ENCODE measurements at places on chromosomes 1 and 21. TPM values are rescaled to one million over a fixed set of nuclear protein-coding genes. Genes with fewer than 3 reads are reported as not detected.

The MROH7 gene
- not detected for total RNA-seq

The MROH9 gene
- not detected for total RNA-seq

The DISP3 gene
- total RNA-seq, result under 0.01 TPM

The MEX3A gene
- total RNA-seq, result 3.4 TPM

The LAX1 gene
- not detected for total RNA-seq

The TAS1R2 gene
- total RNA-seq, result not detected

The MYCL gene
- 0.44 TPM for total RNA-seq

The KCNN3 gene
- 0.99 TPM for total RNA-seq

The SLC44A5 gene
- 2.2 TPM for total RNA-seq

The TCHHL1 gene
- total RNA-seq, result not detected

The PPIAL4G gene
- total RNA-seq, result not detected

The ADAMTS4 gene
- total RNA-seq, result 7.1 TPM

DNA sequence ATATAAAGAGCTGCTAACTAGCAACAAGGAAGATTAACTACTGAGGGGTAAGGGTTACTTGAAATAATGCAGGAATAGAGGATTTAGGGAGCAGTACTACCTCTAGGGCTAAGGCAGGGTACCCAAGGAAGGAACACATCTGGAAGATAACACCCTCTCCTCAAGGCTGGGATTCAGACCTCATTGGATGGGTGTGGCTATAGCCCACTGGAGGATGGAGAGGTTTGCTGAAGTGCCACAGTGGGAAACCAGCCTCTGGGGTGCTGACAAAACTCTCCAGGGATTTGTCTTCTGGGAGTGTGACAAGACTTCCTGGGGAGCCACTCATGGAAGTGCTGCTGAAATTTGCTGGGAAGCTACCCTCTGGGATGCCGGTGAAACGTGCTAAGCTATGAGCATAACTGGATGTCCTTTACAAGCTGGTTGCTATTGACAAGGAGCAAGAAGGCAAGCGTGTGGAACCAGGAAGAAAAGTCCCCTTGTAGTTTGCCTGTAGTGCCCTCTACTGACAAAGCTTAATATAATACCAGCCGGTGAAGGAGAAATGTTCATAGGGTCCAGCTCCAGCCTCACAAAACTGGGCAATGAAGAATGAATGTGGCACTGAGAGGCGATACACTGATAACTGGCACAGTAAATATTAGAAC lies 122.8 kb upstream of the USP24 start:
- peak; percentile 59 for DNase-seq

DNA sequence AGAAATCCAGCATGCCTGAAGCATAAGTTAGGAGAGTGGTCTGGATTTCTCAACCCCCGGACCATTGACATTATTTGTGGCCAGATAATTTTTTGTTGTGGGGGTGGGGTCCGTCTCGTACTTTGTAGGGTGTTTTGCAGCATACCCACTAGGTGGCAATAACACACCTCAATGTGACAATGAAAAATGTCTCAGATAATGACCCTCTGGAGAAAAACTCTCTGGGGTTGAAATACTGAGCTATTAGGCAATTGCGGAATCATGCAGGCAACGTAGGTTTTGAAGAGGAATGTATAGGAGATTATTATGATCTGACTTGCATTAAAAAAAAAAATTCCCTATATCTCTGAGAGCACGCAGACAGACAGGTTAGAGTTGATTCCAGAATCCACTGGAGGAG lies 25.3 kb upstream of the RRP15 start:
- peak; percentile 42 for DNase-seq

- DNase-seq, result no peak
Observed at GRCh38 chr1:150954708-150955107, 19.9 kb downstream of the CERS2 start.

DNA sequence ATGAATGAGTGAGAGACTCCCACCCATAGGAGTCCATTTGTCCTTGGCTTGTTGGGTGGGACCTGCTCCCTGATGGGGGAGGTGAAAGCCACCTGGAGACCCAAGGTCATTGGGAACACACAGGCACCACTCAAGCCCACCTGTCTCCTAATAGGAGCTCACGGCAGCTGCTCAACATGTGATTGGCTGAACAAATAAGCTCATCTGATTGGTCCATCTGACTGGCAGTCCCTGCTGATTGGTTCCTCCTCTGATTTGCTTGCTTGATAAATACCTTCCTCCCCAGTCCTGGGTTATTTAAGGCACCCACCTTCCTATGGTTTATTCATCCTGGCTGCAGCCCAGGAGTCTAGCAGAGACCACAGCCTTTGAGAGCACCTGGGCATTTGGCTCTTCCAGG lies 502.9 kb downstream of the PTPRU start:
- DNase-seq, result no peak

GRCh38 chr1:154760469-154760933 lies 109.6 kb downstream of the KCNN3 start:
- DNase-seq, result no peak

DNA sequence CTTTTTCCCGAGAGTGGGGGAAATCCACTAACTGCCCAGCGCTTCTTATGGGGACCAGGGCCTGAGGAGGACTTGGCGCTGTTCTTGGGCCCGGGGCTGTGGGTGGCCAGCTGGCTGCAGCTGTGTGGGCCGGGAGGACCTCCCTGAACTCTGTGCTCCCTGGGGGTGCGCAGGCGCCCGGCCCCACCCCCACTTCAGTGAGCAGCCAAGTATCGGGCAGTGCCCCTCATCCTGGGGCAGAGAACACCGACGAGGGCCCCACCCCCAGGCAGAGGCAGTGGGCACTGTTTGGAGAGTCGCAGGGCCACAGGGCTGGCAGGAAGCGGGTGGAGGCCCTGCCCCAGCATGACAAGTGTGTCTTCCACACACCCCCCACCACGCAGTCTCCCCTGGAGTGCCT lies 32.5 kb upstream of the SLC19A1 start:
- no peak for DNase-seq

DNA sequence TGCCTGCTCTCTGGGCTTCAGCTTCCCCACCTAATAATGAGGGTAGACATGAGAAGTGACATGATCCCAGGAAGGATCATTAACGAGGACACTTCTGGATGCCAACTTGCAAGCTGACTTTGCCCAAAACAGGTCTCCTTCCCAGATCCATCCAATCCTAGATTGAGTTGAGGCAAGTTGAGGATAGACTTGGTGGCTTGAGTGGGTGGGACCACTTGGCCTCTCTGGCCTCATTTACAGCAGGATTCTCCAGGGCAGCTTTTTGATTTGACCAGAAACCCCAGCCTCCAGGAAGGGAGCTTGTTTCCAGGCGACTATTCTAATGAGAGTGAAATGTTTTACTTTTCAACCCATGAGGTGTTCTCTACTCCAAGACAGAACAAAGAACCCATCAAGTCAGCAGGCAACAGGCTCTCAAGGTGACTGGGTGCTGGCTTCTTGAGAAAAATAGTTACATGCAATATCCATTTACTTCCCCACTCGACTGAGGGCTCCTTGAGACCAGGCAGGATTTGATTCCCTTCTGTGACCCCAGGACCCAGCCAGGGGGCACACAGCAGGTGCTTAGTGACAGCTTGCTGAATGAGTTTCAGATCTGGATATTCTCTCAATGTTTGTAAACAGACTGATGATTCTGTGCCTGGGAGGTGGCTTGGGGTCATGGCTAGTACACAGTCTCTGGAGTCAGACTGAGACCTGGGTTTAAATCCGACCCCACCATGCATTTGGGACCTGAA lies 128.2 kb downstream of the DMRTB1 start:
- no peak for DNase-seq

DNA sequence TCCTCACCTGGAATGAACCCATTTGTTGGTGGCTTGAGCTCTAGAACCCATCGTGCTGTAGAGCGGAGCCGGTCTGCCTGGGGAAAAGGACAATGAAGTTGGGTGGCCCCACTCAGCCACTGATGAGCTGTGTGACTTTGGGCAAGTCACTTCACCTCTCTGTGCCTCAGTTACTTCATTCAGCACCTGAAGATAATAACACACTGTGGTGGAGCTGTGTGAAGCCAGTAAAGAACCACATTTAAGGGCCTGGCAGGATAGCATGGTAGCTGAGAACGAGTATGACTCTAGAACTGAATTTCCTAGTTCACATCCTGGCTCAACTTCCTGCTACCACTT lies 37.1 kb downstream of the EPHB2 start:
- DNase-seq, result no peak

GRCh38 chr1:174114788-174115448 lies 44.4 kb upstream of the RABGAP1L start:
- peak; percentile 42 for DNase-seq

DNA sequence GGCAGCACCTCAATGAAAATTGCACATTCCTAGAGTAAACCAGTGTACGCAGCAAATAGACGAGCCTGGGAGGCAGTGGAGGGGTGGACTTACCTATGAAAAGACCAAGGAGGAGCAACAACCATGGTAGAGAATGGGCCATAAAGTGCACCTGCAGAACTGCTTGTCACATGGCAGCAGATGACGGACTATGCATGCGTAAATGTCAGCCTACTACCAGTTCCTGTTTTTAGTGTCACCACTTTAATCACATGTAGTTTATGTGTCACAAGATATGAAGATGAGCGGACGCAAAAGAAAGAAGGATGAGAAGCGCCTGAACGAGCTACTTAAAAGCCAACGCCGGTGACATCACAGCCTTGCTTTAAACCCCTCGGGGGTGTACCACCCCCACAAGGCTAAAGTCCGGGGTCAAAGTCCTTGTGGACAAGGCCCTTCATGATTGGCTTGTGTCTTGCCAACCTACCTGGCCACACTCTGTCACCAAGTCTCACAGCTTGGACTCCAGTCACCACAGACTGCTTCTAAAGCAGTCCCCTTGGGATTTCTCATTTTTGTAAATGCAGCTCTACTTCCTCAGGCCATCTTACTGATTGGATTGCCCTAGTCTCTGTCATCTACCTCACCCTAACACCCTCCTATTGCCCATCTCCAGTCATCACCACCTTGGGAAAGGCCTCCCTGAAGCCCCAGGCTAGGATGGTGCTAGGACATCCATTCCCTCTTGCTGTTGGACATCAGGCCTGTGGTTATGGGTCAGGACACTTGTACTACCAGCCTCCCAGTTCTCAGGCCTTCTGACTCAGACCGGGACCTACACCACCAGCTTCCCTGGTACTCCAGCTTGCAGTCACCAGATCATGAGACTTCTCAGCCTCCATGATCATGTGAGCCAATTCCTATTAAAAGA lies 6.0 kb upstream of the LY9 start:
- DNase-seq, result no peak

DNA sequence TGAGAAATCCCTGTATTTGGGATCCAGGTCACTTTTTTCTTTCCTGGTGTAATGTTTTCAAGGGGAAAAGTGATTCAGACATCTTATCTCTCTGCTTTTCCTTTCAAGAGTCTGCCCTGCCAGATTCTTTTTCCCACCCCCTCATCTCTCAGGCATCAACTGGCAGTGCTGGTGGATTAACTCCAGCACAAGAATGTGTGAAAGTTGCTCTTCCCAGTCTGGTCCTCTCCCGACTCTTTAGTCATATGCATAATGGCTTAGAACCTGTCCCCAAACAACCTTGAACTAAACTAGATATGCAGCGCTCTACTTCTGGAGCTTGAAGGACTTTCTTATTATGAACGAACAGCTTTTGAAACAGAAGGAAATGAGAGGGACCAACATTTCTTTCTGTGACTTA lies 88.5 kb downstream of the SLC44A5 start:
- DNase-seq, result no peak

DNA sequence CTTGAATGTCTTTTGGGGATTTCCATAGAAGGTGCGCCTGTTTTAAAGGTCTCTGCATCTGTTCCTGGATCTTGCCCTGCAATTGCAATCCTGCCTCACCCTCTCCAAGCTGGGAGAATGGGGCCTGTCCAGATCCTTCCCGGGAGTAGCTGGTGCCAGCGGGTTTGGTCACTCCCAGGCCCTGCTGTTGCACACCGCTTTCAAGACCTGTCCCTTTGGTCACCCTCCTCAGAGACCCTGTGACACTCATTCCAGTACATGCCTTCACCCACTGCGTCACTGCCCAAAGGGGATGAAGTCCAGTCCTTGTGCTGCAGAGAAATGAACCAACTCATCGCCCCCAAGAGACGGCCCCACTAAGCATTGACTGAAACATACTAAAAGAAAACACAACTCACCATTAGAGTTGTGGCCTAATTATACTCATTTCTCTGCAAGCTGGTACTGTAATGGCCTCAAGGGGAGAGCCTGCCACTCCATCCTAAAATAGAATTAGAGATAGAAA lies 1.9 kb upstream of the IRF2BP2 start:
- peak; percentile 20 for DNase-seq

DNA sequence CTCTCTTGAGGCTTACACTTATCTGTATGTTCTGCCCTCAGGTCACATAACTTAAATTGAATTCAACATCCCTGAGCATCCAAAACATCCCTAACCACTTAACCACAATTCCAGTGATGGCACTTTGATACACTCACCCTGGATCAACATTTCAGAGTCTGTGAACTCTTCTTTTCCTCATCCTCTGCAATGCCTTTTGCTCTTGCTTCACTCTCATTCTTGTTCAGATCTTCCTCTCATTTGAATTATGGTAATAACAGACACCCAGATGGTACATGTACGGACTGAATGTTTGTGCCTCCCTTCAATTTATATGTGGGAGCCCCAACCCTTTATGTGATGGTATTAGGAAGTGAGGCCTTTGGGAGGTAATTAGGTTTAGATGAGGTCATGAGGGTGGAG lies 33.4 kb downstream of the PTGER3 start:
- no peak for DNase-seq

- DNase-seq, result no peak
Observed at GRCh38 chr1:119818181-119818580, 6.9 kb upstream of the REG4 start.

- DNase-seq, result no peak
Observed at GRCh38 chr1:164803366-164803765, 244.4 kb downstream of the PBX1 start.

DNA sequence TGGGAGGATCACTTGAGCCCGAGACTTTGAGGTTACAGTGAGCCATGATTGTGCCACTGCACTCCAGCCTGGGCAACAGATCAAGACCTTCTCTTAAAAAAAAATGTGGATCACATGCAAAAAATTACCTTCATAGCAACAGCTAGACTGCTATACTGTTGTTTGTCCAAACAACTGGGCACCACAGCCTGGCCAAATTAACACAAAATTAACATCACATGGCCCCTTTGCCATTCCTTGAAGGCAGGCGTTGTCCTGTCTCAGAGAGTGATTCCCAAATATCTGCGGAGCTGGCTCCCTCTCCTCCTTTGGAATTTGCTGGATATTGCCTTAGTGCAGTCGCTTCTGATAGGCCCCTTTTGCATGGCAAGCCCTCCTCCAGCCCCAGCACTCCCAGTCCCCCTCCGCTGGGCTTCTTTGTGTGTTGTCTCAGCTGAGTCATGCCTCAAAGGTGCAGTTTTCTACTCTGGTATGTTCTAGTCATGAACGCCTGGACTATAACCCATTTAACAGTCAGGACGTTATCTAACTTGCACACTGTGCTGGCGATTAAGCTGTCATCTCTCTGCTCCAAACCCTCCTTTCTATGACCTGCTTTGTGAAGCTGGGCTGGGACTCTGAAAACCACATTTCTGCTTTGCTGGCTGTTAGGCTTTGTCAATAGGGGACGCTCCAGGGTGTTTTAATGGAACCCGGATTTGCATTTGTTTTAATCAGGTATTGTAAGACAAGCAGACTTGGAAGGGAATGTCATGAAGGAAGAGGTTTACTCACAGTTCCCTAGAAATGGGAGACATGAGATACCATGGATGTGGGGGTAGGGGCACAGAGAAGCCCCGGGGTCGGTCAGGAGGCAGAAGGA lies 20.1 kb upstream of the HPCAL4 start:
- no peak for DNase-seq

- DNase-seq, result no peak
Observed at GRCh38 chr1:31734582-31735107, 29.5 kb downstream of the ADGRB2 start.

Measured in lung microvascular endothelial cell (primary cell).